ELF-1 (cell line): ENCODE measurements at places on chromosomes 2 and 18.

DNA sequence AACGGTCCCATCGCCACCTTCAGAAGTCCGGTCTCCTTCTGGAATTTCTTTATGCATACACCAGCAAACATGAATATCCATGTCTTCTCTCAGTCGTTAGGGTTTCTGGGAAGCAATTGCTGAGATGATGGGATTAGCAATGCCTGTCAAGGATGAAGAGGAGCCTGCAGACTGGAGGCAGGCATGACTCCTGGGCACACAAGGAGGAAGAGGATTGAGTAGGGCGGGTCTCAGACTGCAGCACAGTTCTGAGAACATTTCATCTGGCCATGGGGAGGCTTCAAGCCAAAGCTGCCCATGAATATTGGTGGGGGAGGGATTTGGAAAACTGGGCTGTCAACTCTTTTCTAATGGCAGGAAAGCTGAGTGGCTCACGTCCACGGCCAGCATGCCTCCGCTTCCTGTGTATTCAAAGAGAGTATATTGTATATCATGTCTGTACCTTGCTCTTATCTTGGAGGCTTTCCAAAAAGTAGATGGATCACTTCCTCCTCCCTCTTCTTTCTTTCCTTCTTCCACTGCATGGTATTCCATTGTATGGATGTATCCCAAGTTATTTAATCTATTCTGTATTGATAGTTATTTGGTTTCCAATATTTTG is 24.5 kb downstream of the MC2R start:
- no peak for DNase-seq

DNA sequence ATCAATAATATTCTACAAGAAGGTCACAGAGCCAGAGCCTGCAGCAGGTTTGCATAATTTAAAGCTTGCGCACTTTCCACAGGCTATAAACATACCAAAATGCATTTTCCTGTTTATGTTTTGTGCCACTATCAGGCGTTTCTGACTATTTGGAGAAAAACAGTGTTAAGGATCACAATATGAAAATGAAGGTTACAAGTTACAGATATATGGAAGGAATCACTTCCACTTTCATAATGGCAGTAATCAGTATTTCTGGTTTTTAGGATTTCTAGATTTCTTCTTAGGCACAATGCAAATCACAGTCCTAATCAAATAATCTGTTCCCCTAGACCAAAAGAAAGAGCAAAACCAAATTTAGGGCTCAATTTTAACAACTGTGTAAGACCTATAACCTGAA is 279.5 kb downstream of the NBAS start:
- no peak for DNase-seq

DNA sequence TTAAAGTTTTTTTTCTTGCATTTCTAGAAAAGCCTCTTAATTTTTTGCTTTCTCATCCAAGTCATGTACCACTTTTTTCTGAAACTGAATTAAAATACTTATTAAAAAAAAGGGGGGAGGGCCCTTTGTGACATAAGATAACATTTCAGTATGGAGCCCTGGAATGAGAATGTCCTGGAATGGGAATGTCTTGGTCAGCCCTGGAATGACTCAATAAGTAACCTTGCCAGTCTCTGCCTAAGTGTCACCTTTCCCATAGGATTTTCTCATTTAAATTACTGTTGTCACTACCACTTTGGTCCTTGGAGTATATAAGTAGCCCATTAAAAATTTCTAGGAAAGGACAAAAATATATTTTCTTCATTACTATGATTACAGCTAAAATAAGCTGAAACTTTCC is 4.7 kb downstream of the UBXN2A start:
- DNase-seq = no peak

GRCh38 chr2:42815726-42816125 is 23.3 kb upstream of the HAAO start:
- no peak for DNase-seq

DNA sequence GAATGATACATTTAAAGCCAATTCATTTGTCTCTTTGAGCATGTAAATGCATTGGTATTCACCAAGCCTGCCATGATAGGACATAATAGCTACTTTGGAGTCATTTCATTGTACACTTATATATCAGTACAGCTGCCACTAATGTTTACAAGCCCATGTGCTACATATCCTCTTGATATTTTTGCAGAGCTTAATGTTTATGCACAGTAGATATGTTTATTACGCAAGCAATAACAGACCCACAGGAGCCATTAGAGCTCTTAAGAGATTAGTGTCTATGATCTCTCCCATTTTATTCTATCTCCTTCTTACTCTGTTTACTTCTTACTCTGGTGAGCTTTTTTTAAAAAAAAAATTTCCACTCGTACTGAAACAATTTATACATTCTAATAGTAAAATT is 1132.1 kb upstream of the ZEB2 start:
- DNase-seq = no peak

DNA sequence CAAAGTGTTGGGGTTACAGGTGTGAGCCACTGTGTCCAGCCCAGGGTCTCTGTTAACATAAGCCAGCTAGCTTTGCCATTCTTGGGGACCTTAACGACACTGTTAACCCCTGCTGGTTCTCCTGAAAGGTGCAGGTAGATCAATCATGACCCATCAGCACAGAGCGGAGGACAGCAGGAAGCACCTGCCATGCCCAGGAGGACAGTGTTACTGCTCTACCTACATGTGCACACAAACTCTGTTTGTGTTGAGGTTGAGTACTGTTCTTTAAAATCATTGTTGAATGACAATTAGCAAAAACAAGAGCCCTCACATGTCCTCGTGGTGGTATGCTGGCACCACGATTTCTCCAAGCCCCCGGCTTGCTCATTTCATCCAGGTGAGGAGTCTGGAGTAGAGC is 120.9 kb downstream of the FAM210A start:
- DNase-seq = no peak

- no peak for DNase-seq
Measured at GRCh38 chr18:30903566-30903965, 139.0 kb downstream of the DSC3 start.
